A673 (cell line): ENCODE measurements at places on chromosomes 2 and 18. TPM values are rescaled to one million over a fixed set of nuclear protein-coding genes. Genes with fewer than 3 reads are reported as not detected.
A peak's percentile ranks its signal among the peaks of the same experiment; 100 is the strongest.

GRCh38 chr2:46735108-46735691 is 180.4 kb downstream of the MCFD2 start:
- DNase-seq = no peak

The GPR35 gene
- total RNA-seq = 2.7 and 2.9 TPM in 2 replicates

- DNase-seq = peak; percentile 23
Observed at GRCh38 chr18:24022161-24022560, 7.6 kb downstream of the TTC39C start.

The RPL37A gene
- total RNA-seq = 2,455 and 2,535 TPM in 2 replicates

DNA sequence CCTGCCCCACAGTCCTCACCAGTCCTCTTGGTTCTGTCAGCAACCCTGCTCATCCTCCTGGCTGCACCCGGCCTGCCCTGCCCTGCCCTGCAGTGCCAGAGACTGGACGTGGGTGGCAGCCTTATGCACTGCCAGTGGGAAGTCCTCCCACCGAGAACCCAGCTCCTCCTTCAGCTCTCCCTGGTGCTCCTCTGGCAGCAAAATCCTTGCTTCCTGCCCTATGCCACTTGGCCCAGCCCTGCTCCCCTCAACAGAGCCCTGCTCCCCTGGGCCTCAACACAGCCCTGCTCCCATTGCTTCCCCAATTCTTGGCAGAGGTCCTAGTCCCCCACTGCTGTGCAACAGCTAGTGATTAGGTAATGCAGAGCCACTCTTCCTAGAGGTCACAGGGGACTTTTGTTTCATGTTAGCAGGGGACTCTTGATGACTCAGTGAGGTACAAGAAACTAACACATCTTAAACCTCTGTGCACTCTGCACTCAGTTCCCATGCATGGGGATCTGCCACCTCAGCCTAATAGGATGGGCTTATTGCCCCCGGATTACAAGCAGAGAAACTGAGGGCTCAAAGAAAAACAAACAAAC is 58.0 kb upstream of the EDAR start:
- DNase-seq = peak; percentile 59

- DNase-seq = no peak
Observed at GRCh38 chr2:39154944-39155343, 34.1 kb upstream of the SOS1 start.

DNA sequence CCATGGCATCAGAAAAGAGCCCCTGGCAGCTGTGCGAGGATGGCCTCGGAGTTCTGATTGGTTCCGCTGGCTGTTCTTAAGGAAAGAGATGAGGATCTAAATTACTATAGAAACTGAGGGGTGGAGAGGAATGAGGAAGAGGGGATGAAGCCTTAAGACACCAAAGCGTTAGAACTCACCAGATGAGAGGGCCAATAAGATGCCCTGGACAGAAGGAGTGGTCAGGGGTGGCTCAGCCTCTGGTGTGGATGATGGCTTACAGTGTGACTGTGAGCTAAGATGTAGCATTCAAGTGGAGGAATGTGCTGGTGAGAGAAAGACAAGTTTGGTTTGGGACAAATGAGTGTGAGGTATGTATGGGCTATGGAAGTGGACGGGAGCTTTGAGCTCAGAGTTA is 97.8 kb downstream of the ZFP36L2 start:
- DNase-seq = no peak

The HOXD4 gene
- total RNA-seq = 30.8 and 34.3 TPM in 2 replicates

GRCh38 chr2:29847886-29848285 is 73.5 kb downstream of the ALK start:
- peak; percentile 45 for DNase-seq

The VPS54 gene
- 19.1 and 20.6 TPM in 2 replicates for total RNA-seq

The MSTN gene
- not detected in 2 replicates for total RNA-seq

DNA sequence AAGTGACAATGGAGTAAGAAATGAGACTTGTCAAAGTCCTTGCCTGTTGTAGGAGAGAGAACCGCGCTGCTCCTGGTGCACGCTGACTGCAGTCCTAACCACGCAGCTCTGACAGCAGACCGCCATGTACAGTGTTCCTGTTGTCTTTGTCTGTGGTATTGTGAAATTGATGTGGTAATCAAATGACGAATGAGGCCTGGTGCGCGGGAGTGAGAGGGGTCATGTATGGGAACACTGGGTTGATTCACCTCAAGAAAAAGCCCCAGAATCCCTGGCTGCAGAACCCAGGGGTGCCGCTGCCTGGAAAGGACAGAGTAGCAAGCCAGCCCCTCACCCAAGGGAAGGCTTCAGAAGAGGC is 64.0 kb downstream of the INPP4A start:
- no peak for DNase-seq

The IHH gene
- 0.15 TPM in 2 replicates for total RNA-seq

DNA sequence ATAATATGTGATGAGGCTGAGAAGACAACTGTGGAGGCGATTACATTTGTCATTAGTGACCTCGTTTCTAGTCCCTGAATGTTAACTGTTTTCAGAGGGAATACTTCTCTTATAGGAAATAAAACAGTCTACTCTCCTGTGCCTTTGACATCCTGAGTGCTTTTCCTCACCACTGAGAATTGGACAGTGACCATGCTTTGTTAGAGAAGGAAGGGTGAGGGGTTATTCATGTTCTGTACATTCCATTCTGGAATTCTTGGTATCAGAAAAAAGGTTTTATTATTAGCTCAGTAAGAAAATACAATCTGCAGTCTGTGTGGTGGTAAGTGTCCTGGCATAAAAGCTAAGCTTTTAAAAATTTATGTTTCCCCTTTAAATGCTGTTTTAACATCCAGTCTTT is 58.8 kb downstream of the PARD3B start:
- no peak for DNase-seq

- DNase-seq = no peak
Observed at GRCh38 chr2:32905270-32905669, 41.5 kb upstream of the LTBP1 start.

The SKOR2 gene
- not detected in 2 replicates for total RNA-seq

- no peak for DNase-seq
Observed at GRCh38 chr2:176137252-176137580, 7.7 kb downstream of the HOXD8 start.
